NCI-H2227 treated with DMSO at 0.1 percent for 48 hours (cell line): ENCODE measurements at places on chromosomes 2 and 18.
A peak's percentile ranks its signal among the peaks of the same experiment; 100 is the strongest.

DNA sequence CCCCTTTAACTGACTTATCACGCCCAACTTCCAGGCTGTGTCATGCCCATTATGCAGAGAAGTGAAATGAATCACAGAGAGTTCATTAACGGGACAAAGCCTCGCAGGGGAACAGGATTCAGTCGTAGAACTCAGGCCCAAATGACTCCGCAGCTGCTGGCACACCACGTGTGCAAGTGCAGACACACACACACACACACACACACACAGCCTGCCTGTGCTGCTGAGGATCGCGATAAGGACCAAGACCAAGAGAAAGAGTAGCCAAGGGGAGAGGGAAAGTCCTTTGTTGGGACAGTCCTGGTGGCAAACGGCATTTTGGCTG is 90.0 kb upstream of the TAF1B start:
- DNase-seq: no peak

DNA sequence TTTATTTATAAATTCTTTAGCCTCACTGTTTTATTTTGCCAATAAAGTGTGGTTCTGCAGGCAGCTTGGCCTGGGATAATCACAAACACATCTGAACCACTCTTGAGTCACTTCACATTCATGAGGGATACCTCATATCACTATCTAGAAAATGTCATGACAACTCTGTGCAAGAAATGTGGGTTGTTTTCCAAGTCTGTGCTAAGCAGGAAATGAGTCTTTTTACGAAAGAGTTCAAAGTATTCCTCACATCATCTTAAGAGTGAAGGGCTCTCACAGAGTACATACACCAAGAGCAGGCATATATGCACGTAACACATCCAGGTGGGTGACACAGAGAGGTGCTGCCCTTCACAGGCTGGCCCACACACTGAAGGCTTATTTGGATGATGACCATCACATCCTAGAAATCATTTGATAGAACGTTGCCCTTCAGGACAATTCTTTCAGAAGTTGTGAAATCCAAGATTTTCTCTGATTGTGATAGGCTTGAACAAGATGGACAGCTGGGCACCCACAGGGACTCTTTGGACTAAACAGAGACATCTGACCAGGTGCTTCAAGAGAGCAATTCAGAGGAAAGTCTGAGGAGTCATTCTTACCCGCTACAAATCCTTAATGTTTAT is 811.1 kb upstream of the LRATD1 start:
- DNase-seq: no peak

DNA sequence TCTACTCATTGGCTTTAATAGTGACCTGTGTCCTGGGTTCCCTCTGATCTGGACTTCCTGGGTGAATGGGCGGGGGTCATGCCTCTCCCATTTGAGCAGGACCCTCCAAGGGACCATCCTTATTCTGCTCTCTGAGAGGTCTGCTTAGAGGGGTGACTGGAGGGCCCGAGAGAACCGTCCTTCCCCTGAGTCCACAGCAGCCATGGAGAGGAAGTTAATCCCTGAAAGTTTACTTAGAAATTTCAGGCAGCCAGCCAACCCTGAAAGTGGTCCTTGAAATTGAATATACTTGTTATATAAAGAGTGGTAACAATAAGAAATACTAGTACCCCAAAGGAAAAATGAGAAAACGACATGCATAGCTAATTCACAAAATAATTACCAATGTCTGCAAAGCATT is 226.1 kb downstream of the DYSF start:
- DNase-seq: no peak

- no peak for DNase-seq
Observed at GRCh38 chr2:121837591-121837990, 82.1 kb downstream of the TSN start.

GRCh38 chr2:122575076-122575475 is 819.6 kb downstream of the TSN start:
- no peak for DNase-seq

DNA sequence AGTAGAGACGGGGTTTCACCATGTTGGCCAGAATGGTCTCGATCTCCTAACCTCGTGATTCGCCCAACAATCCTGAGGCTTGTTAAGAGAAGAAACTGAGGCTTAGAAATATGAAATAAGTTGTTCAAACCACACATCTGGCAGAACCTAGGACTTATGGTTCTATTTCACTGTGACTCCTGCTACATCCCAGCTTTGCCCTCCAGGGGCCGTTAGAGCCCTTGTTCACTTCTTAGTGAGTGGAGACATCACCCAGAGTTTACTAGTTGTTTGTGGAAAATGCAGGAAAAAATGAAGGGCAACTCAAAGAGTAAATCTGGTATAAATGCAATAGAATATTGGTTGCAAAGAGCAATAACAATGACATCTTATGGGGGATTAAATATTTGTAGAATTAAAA is 43.9 kb downstream of the MARCHF4 start:
- DNase-seq: no peak

DNA sequence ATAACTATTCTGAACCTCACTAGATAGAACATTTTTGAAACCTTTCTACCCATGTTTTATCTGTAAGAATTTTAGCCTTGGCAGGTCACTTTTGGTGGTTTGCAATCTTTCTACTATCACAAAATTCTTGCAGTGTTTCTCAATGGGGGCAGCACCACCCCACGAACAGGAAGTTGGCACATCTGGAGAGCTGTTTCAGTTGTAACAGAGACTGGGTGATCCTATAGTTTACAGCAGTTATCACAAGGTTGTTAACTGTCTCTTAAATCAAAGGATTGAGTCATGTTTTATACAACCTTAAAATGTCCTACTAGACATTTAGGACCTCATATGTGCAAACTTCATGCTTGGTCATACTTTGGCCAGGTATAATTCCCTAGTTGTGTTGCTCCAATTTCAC is 829.2 kb downstream of the ERBB4 start:
- DNase-seq: no peak

DNA sequence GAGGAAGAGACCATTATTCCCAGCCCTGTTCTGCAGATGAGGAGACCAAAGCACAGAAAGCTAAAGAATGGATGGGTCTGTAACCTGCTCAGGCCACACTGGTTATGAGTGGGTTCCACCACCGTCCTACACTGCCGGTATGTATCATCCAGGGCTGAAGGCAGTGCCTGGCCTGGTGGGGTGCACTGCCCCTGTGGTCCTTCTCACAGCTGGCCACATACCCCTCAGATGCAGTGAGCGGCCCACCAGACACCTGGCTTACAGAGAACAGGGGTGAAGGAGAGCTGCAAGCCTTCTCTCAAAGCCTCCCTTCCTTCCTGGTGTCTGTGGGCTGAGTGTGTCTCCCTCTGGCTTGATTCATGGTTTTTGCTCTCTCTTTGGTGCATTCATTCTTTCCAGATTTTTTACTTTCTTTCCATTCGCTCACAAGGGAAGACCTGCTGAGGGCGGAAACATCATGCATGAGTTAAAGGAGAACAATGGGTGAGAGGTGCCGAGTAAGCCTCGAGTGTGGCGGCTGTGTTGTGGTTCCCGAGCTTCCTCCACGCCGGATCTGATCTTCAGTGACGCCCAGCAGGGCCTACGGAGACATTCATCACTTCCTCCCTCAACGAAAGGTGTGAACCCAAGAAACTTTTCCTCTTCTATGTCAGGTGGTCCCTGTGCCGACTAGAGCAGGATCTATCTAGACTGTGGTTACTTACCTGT is 62.1 kb upstream of the REL start:
- DNase-seq: no peak

DNA sequence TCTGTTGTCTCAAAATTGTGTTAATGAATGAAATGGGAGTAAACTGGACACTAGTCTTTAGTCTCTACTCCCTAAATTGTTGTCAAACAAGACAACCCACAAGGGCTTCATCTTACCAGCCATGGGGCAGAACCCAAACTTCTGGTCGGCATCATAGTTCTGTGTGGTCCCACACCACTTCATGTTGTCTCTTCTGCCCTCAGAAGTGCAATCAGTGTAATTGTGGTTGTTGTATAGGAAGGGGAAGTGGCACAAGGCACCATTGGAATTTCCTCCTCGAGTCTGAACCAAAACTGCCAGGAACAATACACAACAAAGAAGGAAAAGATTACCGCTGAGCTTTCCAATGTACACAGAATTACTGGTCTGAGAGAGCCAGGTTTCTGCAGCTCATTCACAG is 12.6 kb downstream of the FN1 start:
- no peak for DNase-seq

DNA sequence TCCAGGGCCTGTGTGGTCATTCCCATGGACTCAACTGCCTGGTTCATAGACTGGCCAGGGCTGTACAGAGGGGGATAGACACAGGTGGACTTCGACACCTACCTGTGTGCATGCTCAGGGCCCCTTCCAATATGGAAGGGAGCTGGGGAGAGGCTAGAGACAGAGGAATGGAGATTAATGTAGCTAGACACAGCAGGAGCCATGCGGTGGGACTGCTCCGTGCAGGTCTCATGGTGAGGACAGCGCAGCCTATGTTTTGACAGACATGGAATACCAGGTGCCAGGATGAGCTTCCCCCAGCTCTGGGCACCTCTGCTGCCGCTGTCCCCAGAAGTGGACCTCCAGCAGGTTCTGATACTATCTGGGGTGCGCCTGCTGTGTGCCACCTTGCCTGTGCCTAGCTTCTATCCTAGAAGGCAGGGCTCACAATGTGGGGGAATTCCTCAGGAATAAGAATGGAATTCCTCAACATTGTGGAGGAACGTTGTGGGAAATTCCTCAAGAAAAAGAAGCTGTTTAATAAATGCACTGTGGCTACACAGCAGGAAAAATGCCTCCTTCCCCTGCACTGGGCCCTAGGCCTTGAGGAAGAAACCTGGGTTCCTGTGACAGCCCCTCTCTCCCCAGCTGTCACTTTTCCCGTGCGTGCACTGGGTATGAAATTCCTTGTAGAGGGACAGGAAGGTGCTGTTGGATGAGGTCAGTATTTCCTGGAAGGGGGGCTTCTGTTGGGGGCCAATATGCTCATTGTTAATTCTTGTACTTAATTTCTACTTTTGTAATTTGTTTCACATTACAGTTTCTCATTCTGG is 7.3 kb downstream of the IL1R1 start:
- DNase-seq: no peak

- DNase-seq: no peak
Observed at GRCh38 chr2:54977149-54977548, 73.1 kb downstream of the RTN4 start.

GRCh38 chr2:74945788-74946331 is 12.6 kb upstream of the POLE4 start:
- no peak for DNase-seq

DNA sequence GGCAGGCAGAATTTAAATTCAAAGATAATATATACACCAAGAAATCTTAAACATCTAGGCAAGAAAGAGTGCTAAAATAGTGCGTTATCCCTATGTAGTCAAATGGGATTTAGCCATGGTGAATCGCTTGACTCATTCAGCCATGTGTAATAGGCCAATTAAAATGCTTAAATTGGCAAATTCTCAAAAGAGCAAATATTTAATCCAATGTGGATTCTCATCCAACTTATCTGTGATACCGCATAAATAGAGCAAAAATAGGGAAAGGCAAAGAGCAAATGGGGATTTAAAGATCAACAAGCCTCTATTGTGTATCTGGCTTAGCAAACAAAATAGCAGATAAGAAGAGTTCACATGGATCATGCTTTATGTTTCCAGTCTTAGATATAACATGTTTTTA is 123.2 kb upstream of the RPRM start:
- no peak for DNase-seq

GRCh38 chr2:10812362-10813162 is at the start of gene PDIA6:
Gene PDIA6 (minus strand): TSS chr2:10812785. CDS start chr2:10812696, 89 bp downstream.
- DNase-seq: peak; percentile 92

- DNase-seq: no peak
Observed at GRCh38 chr2:232459419-232460035, 3.6 kb downstream of the ALPI start.

GRCh38 chr18:42131066-42131929 is 176.3 kb downstream of the PIK3C3 start:
- peak; percentile 73 for DNase-seq
